Endothelial cell (in vitro differentiated cells): ENCODE measurements at places on chromosomes 7 and 10.

GRCh38 chr10:30093303-30093950, 34.0 kb upstream of the JCAD start:
- no peak for DNase-seq

DNA sequence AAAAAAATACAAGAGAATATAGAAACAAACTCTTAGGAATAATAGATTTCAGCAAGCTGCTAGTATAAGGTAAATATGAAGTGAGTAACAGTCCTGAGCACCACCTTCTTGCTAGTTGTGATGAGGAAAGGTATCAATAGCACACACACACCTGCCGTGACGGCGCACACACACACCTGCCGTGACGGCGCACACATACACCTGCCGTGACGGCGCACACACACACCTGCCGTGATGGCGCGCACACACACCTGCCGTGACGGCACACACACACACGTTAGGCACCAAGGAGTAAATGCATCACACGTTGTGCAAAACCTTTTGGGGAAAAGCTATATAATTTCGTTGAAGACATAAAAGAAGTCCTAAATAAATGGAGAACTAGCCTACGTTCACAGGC, 4.7 kb upstream of the JAKMIP3 start:
- no peak for DNase-seq

- DNase-seq, result no peak
These were observed 3.7 kb downstream of the GCC1 start for GRCh38 chr7:127581716-127582115.

DNA sequence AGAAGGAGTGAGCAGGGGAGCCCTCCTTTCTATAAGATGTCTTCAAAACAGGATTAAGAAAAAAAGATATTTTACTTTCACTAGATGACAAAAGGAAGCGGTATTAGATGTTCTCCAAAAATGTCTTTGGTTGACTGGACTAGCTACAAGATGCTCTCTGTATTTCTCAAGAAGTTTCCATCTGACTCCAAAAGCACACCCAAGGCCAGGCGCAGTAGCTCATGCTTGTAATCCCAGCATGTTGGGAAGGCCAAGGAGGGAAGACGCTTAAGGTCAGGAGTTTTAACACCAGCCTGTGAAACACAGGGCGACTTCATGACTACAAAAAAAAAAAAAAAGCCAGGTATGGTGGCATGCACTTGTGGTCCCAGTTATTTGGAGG, 84.5 kb downstream of the PIP4K2A start:
- no peak for DNase-seq

DNA sequence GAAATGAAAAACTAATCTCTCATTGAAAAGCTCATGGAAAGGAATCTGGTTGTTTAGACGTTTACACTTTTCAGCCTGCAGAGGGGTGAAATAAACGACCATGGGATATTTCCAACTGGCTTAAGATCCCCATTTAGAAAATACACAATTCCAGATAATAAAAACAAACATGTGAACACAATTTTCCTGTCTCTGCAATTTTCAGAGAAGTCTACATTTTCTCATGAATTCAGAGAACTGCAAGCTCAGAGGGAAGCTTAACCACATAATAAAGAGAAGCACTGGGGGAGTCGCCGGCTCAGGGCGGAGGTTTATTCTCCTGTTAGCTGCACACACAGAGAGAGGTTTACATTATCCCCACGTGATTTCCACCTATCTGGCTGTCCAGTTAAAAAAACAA, 215.2 kb downstream of the FANK1 start:
- DNase-seq, result no peak

DNA sequence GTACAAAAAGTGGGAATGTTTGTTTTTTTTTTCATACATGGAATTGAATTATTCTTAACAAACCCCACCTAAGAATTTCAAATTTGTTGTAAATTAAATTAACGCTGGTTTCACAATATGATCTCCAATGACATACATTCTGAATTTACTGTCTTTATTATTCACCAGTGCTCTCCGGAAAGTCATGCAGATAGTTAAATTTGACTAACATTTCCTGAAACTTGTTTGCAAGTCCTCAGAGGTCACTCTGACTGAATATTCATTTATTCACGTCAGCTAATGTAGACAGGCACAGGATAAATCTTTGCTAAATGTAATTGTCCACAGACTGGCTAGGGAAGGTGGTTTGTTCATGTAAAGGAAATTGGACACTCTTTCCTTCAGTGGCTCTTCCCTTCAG, 730.4 kb downstream of the PHTF2 start:
- no peak for DNase-seq
